Left forelimb (tissue), 1 donor: ENCODE measurements at places on chromosomes 13 and 19.

DNA sequence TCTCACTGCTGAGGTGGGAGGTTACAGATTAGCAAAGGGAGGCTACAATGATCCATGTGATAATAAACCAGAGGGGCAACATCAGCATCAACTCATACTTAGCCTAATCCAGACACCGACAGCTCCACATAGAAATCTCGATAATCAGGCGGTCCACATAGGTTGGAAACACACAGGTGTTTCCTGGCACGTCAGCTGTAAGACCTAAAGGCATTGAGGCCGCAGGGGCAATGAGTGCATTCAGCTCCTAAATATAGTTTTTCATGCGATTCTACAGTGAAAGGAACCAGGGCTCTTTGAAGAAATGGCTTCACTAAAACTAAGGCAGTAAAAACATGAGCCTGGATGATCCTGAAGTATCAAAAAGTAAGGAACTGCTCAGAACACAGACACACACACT, 19.3 kb downstream of the PLPP2 start:
- no peak for DNase-seq

- no peak for DNase-seq
Measured at GRCh38 chr19:16896146-16897028, 7.6 kb downstream of the F2RL3 start.

GRCh38 chr19:51124729-51125128, at the start of gene SIGLEC9:
Gene SIGLEC9, plus strand, starts transcription at chr19:51124906. Its CDS starts 69 bp downstream, at chr19:51124975.
- DNase-seq, result no peak

DNA sequence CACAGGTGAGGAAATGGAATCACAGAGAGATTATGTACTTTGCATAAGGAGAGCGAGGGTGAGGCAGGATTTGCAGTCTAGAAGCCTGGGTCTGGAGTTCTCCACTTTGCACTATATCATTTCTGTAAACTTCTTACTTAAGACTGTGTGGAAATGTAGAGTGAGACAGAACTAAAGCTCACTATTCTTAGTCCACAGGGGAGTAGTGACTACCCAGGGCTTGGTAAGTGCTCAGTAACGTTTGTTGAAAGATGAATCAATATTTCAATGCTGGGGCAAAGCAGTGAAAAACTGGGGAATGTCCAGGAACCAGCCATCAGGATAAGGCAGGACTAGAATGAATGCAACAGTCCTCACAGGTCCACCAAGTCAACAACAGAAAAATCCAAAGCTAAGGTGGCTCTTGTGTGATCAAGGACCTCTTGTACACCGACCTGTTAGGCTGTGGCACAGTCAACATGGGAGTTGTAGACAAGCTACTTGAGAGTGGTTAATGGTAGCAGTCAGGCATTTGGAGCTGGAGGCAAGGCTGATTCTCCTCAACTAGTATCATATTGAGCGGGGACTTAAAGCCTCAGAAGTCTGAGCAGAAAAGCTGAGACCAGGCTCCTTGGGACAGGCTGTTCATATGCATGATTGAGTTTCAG, 929 bp upstream of the TNFSF13B start:
- DNase-seq, result no peak

- no peak for DNase-seq
Measured at GRCh38 chr19:12997967-12998940, 3.0 kb downstream of the NFIX start.

DNA sequence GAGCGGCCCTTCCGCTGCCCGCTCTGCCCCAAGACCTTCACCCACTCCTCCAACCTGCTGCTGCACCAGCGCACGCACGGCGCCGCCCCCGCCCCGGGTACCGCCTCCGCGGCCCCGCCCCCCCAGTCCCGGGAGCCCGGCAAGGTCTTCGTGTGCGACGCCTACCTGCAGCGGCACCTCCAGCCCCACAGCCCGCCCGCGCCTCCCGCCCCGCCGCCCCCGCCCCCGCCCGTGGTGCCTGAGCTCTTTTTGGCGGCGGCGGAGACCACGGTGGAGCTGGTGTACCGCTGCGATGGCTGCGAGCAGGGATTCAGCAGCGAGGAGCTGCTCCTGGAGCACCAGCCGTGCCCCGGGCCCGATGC, 3.2 kb upstream of the NAT14 start:
- DNase-seq, result no peak

- DNase-seq, result no peak
Measured at GRCh38 chr19:46494941-46495785, 504 bp downstream of the PNMA8B start.

DNA sequence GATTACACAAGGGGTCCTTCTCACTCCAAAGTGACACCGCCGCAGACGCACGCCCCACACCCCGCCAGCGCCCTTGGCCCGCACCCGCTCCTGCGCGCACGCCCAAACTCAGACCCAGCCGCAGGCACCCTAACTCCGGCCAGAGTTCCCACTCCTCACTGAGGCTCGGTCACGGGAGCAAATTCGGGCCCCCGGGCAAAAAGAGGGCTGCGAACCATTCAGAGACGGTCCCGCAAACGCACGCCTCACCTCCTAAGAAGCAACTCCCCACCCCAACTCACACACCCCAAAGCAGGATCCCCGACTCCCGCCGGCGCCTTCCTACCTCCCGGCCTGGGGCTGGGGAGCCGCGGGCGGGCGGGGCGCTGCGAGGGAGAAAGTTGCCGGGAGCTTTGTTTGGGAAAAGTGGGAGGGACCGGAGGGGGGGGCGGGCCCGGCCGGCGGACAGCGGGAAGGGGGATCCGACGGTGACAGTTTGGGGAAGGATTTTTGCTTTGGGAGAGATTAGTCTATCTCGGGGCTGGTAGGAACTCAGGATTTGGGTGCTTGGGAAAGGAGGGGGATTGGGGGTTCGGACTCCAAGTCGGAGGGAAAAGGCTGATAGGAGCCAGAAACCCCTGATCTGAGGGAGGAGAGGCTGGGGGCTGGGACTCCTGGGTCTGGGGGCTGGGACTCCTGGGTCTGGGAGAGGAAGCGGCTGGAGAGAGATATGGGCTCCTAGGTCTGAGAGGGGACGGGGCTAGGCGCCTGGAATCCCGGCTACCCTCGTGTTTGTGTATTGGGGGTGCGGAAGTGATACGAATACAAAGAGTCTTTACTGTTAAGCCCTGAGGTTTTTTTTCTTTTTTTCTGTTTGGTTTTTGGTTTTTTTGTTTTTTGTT, at the start of gene TEAD2:
Gene TEAD2, minus strand, starts transcription at position 369 of the 881 bp plus-strand sequence. CDS start 2,341 bp downstream, outside the sequence.
- peak; percentile 92 for DNase-seq

GRCh38 chr19:13015361-13016223, 20.3 kb downstream of the NFIX start:
- no peak for DNase-seq
